ENCODE measurements at places on chromosomes 1 and 21.

DNA sequence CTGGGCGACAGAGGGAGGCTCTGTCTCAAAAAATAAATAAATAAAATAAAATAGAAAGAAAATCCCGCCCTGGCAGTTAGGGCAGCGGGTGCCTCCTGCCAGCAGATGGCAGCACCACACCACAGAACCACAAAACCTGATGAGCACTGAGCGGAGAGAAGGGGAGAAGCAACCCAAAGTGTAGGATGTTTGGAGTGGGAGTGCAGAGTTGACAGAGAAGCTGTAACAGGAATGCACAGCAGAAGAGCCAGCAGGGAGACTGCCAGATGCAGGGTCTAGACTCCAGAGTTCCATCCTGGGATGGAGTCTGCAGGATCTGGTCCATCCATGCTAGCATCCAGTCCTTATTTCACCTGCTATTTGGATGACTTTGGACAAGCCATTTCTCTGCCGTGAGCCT is 29.7 kb upstream of the KIRREL1 start:
- DNase-seq, result peak; percentile 86

DNA sequence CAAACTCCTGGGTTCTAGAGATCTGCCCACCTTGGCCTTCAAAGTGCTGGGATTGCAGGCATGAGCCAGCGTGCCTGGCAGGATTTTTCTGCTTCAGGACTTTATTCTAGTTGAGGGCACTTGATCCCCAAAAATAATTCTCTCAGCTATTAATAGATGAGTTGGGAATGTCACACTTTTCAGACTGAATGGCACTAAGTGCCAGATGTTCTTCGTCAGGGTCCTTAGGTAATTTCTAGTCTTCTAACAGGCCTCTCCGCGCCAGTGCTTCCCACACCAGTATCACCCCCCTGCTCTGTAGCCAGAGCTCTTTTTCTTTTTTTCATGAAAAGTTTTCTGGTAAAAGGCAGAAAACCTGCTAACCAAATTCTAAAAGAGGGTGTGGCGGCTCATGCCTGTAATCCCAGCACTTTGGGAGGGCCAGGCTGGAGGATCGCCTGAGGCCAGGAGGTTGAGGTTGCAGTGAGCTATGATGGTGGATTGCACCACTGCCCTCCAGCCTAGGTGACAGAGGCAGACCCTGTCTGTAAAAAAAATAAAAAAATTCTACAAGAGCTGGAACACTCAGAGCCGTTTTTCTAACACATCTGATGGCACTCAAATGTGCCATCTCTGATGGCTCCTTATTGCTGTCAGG is 6.1 kb upstream of the SARS1 start:
- DNase-seq, result no peak

DNA sequence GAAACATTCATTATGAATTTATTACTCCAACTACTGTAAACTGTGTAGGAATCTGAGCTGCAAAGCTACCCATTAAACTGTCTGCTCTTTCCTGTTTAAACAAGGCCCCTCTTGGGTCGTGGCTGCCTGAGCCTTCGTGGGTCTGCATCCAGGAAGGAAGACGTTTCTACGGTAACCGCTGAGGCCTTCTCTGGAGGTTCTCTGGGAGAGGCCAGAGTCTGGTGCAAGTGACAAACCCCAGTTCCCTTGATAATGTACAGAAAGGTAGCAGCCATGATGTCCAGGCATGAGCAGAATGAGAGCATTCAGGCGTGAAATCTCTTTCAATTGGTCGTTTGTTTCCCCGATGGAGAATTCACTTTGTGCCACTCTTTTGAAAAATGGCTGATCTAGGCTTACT is 350.2 kb downstream of the PLPP3 start:
- no peak for DNase-seq

DNA sequence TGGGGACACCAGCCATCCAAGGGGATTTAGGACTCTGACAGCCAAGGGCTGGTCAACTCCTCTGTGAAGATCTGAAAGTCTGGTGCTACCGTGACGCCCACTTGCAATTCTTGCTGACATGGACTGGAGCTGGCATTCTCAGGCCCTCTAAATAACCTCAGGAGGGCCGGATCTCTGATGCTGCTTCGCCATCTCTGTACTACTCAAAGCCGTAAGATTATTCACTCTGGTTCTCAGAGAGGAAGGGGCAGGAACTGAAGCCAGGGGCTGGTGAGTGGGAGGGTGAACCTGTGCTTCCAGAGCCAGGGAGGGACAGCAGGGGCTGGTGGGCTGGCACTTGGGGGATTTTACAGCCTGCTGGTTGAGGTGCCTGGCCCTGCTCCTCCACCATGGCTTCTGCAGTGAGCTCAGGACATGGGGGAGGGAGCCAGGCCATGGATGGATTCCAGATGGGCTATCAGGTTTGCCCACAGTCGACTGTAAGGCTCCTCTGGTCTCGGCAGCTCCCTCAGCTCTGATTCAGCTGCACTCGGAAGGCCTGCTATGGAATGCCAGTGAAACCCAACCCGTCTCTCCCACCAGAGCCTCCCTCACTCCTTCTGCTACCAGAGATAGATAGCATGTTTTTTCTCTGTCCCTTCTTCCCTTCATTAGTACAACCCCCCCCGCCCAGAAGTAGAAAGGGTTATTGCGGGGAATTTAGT is 84.5 kb downstream of the PLXNA2 start:
- DNase-seq, result no peak

DNA sequence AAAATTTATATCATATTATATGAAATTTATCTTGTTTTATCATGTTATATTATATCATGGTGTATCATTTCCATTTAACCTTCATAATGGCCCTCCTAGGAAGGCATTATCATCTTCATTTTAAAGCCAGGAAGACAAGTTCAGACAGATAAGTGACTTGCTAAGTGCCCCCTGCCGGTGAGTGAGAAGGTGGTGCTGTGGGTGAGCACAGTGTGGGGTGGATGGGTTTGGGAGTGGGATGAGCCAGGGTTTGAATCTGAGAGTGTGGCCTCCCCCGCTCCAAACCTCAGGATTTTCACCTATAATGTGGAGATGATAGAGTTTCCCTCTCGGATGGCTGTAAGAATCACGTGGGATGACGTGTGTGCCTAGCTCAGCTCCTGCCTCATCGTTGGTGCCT is 108.7 kb upstream of the IGSF21 start:
- peak; percentile 21 for DNase-seq

DNA sequence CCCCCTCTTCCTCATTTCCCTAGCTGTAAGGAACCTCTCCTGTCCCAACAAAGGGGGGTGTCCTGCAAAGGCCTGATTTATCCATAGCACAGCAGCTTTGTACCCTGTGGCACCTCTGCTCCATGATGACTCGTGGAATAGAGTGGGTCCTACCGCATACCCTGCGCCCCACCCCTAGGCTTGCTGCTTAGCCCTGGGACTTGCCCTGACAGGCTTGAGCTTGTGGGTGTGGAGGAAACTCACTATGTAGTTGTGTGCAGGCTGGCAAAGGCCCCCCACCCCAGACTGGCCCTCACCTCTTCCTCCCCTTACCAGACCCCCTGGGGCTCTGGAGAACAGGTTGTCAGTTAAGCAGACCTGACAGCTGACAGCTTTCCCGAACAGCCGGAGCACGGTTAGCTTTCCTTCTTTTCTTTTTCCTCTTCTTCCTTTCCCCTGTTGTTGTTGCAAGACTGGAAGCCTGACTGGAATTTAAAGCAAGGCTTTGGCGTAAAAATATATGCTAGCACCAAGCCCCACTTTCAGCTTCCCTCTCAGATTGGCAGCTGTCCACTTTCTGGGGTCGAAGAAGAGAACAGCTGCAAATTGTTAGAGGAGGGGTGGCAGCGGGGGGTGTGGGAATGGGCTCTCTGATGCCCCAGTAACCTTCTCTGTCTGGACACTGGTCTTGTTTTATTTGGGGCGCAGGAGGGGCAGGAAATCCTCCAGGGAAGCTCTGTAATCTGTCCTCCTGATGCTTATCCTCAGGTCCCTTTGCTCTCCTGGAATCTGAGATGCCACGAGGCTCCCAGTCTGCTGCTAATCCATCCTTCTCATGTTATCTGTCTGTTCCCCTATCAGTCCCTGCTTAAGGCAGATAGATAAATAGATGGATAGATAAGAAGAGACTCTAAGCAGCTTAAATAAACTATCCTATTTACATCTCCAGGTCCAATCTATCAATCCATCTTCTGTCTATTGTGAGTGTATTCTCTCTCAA is 134.6 kb downstream of the BRINP2 start:
- no peak for DNase-seq

- DNase-seq, result no peak
These were observed at the start of gene AQP10 for GRCh38 chr1:154320882-154321608. Gene AQP10 (plus strand): TSS chr1:154321093. CDS start chr1:154321156, 63 bp downstream.

DNA sequence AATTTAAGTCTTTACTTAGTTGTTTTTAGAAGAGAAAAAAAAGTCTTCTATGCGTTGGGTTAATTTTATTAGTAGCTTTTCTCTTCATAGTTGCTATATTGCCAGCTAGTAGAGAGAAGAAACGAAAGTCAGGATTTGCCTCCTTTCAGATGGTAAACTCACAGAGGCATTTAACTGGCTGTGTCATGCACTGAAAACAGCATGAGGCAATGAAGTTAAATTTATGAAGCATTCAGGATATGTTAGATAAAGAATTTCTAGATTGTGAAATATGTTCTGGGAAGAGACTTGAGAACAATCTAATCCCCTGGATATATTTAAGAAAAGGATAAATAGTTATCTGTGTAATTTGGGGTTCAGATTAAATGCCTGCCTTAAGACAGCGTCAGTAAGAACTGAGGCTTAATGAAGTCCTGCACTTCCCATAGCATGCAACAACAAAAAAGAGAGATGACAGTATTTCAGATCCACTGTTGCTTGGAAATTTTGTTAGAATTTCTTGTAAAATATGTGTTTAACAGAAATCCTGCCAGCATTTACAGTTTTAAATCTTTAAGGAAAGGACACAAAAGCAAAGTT is 1.7 kb downstream of the ANGPTL1 start:
- DNase-seq, result no peak

DNA sequence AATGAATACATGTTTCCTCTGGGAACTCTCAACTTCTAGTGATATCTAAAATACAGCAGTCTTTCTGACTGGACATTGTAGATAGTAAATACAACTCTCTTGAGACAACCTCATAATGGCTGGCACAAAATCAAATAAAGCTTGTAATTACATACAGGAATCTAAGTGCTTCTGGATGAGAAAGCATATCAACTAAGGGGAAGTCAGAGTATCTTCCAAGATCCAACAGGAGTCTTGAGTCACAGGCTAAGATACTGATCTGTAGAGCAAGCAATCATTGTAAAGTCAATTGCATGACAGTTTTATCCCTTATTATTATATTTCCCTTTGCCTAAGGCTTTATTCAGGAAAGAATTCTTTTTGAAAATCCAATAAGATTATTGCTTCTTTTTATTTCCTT is 249.9 kb downstream of the LRRIQ3 start:
- no peak for DNase-seq

- no peak for DNase-seq
These were observed 39.1 kb upstream of the EFCAB14 start for GRCh38 chr1:46757956-46758528.

DNA sequence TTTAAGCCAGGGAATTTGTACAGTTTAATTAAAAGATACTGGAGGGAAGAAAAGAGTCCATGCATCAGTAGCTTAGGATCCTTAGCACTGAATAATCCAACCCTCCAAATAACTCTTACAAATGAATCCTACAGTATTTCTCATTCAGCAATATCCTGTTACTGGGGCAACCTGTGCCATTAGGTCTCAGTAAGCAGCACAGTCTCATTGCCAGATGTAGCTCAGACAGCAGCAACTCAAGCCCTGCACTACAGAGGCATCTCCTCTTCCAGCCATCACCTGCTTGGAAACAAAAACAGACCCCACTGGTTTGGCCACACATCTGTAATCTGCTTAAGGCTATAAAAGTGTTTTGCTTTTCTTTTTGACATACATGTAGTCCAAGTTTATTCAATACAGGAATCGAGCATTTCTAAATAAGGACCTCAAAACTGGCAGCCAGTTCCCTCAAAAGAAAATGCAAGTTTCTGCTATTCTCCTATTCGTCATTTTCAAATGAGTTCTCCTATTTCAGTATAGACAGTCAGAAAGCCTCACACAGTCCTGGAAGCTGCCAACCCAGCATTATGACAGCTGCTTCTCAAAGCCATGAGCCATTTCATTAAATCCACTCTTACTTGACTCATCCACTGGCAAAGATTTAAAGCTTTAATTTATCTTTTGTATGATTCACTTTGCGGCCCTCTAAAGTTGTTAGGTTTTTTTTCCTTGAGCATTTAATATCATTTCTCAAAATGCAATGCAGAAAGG is 129.0 kb downstream of the APP start:
- DNase-seq, result no peak

GRCh38 chr1:231236208-231236591 is 4.8 kb upstream of the GNPAT start:
- DNase-seq, result no peak

DNA sequence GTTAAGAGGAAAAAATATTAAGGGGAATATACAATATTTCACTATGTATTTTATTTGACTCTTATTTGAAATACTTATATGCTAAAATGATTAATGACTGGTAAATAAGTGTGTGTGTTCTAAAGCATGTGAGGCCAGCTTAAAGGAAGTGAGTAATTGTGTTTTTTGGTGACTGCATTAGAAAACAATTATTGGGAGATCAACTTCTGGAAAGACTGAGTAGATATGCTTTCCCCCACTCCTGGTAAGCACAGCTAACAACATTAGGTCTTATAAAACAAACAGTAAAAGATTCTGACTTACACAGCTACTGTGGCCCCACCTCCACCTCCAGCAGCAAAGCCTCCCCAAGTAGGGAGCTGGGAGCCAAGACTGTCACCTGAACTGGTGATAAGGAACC is 403.0 kb downstream of the SRGAP2C start:
- DNase-seq, result no peak

DNA sequence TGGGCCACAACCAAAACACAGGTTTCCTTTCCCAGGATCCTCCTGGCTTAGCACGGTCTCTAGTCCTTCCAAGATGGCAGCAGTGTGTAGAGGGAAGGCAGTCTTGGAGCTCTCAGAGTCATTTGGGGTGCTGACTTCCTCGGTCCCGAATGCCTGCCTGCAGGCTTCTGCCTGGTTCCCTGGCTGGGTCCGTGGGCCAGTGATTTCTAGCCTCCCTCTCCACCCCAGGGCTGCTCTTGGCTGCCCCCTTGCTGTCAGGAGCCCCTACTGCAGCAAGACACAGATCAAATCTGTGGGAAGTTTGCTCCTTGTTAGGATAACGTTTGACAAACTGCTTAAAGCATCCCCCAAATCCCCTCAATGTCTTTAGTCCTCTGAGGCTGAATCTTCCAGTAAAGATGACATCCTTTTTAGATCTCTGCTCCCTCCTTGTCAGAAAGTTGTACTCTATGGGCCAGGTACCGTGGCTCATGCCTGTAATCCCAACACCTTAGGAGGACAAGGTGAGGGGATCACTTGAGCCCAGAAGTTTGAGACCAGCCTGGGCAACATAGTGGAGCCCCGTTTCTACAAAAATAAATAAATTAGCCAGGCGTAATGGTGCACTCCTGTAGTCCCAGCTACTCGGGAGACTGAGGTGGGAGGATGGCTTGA is 272.5 kb downstream of the RRAGC start:
- DNase-seq, result peak; percentile 34

- DNase-seq, result no peak
These were observed 18.0 kb downstream of the BMP8A start for GRCh38 chr1:39509360-39510009.

- DNase-seq, result no peak
These were observed 6.3 kb downstream of the TAF5L start for GRCh38 chr1:229619614-229620013.
